ENCODE measurements at places on chromosomes 1 and 21.

DNA sequence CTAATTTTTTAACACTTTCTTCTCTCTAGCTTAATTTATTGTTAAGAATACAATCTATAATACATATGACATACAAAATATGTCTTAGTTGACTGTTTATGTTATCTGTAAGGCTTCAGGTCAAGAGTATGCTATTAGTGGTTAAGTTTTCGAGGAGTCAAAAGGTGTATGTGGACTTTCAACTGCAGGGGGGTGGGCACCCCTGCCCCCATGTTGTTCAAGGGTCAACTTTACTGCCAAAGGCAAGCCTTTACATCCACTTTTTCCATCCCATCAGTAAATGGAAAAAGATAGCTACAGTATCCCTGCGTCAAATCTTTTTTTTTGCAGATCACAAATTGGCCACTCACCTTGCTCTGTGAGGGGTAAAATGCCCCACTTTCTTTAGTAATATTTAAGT is 6.3 kb downstream of the METTL18 start:
- no peak for DNase-seq

- DNase-seq, result no peak
Measured at GRCh38 chr1:8903908-8904650, 25.6 kb upstream of the ENO1 start.

- no peak for DNase-seq
Measured at GRCh38 chr1:161772397-161772796, 6.3 kb downstream of the ATF6 start.

DNA sequence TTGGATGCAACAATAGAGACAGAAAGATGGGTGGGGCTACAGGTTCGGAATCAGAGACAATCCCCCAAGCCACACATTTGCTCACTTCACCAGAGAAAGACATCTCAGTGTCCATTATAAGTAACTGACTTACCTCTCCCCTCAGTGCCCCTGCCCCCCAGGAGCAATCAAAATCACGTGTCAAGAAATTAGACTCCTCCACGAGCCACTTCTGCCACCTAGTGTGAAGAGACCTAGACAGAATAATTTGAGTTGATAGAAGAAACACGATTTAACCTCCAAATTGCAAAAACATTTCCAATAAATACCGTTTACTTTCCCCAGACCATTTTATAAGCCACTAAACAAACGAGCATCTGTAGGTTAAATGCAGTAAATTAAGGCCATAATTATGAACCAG is 123.2 kb downstream of the SLC30A10 start:
- no peak for DNase-seq

GRCh38 chr1:157496121-157496526 is 56.2 kb downstream of the FCRL5 start:
- no peak for DNase-seq

GRCh38 chr1:54300401-54300800 is 100.4 kb downstream of the MRPL37 start:
- DNase-seq, result no peak

- no peak for DNase-seq
Measured at GRCh38 chr1:99306644-99307043, 42.4 kb downstream of the PLPPR4 start.

- DNase-seq, result no peak
Measured at GRCh38 chr1:219442611-219443061, 170.3 kb downstream of the ZC3H11B start.

DNA sequence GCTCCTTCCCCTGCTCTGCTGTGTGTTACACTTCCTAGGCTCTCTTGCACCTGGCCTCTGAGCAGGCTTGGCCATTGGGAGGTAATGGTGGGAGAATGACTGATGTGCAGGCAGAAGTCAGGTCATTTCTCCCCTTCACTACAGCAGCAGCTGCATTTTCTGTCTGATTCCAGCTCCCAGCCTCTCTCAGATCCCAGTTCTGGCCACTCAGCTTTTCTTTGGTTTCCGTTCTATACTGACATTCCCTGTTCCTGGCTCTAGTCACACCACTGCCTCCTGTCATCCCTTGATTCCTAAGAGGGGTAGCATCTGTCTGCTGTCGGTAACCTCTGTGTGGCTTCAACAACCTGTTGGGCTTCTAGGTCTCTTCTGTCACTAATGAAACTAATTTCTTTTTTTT is 127.7 kb upstream of the HOOK1 start:
- no peak for DNase-seq

DNA sequence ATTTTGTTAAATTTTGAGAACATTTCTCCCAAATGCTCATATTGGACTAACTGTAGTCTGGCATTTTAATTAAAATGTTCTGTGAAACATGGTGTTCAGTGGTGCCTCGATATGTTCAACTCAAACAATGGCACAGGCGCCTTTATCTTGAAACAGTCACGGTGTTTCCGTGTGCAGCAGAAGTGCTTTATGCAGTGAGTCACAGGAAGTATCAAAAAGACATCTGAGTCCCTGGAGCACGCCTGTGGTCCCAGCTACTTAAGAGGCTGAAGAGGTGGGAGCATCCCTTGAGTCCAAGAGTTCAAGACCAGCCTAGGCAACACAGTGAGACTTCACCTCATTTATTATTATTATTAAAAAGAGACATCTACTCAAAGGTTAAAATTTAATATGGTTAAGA is 52.2 kb downstream of the GREM2 start:
- no peak for DNase-seq

DNA sequence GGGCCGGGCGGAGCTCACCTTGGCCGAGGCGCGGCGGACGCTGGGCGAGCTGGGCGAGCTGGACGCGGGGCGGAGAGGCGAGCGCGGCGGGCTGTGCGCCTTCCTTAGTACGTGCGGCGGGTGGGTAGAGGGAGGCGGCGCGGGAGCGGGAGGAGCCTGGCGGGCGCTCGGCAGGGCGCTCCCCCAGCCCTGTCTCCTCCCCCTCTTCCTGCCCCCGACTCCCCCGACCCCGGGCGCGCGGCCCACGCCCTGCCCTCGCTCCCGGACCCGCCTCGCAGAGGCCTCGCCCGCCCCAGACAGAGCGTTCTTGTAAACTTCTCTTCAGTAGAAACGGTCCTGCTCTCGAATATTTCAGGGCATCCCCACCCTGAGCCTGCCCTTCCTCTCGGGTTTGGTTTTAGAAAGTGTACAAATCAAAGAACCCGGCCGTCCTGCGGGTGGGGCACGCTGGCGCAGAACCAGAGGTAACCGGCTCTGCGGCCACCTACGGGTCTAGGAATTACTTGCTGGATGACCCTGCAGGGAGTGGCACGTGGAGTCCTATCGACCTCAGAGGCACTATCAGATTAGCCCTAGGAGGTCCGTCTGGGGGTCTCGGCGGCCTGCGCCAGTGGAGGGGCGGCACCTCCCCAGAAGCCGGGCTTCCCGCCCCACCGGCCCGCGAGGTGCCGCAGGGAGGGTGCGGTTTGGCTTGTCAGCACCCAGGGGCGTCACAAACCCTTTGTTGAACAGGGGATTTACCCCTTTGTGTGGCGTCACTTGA is at the start of gene S100A10:
S100A10 (minus strand) TSS at position 126 of the 763 bp plus-strand sequence. CDS start 7,629 bp downstream, outside the sequence.
- peak; percentile 67 for DNase-seq

- DNase-seq, result no peak
Measured at GRCh38 chr1:18343581-18343980, 137.1 kb upstream of the KLHDC7A start.

- no peak for DNase-seq
Measured at GRCh38 chr1:159000625-159001024, 9.1 kb upstream of the IFI16 start.

- no peak for DNase-seq
Measured at GRCh38 chr1:151953409-151954094, 40.1 kb downstream of the S100A10 start.

DNA sequence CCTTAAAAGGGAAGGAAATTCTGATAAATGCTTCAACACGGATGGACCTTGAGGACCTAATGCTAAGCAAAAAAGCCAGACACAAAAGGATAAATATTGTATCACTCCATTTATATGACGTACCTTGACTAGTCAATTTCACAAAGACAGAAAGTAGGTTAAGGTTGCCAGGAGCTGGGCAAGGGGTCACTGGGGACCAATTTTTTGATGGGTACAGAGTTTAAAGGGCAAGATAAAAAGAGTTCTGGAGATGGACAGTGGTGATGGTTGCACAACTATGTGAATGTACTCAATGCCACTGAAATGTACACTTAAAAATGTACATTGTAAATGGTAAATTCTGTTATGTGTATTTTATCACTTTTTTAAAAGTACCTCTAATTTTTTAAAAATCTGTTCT is 32.1 kb upstream of the SLAMF9 start:
- DNase-seq, result no peak

DNA sequence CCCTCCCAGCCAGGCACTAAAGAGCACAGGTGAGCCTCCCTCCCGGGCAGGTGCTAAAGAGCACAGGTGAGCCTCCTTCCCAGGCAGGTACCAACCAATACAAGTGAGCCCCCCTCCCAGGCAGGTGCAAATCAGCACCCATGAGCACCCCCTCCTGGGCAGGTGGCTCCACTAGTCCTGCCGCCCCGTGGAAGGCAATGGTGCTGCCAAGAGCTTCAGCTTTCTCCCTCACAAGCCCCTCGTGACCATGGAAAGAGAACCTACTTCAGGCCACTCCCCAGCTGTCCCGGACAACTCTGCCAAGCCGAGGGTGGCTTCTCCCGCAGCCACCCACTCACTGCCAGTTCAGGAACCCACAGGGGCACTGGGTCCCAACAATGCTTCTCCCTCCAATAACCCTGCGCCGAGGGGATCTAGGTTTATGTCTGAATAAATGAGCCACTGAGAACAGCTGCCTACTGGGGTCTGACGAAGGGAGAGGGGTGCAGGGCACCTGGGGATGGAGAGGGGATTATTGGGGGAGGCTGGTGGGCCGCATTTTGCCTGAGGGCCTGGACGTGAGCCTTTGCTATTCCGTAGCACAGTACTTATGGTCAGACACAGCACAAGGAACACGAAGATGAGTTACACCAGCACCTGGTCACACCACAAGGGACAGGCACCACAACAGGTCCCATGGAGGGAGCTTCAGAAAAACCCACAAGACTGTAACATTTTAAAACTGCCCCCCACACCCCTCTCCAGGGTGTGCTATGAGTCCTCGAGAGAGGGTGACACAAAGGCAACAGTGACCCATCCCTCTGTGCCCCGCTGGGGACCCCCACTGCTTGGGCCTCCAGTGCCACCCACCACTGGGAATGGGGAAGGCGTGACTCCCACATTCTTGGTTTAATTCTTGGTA is 46.3 kb downstream of the PRDM15 start:
- no peak for DNase-seq
